ENCODE measurements at places on chromosomes 16 and 17.

- DNase-seq, result no peak
Observed at GRCh38 chr17:74094651-74095050, 108.8 kb upstream of the RPL38 start.

- no peak for DNase-seq
Observed at GRCh38 chr17:5895276-5895675, 174.9 kb upstream of the WSCD1 start.

- DNase-seq, result no peak
Observed at GRCh38 chr16:75288596-75289120, 37.2 kb upstream of the BCAR1 start.

DNA sequence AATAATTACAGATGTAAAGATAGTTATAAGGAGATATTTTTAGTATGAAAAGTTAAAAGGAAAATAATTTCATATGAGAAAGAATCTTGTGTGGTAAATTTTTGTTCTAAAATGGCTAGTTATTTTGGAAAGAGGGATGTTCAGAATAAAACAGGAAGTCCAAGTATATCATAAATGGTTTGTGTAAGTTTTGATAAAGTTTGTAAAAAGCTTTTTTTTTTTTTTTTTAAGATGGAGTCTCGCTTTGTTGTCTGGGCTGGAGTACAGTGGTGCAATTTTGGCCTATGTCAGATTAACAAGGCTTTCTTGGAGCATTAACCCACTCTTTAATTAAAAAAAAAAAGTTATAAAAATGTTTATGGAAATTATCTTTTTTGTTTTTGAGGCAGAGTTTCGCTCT is 8.2 kb upstream of the CDK10 start:
- no peak for DNase-seq

- DNase-seq, result no peak
Observed at GRCh38 chr17:57803021-57803420, 46.8 kb downstream of the MRPS23 start.

DNA sequence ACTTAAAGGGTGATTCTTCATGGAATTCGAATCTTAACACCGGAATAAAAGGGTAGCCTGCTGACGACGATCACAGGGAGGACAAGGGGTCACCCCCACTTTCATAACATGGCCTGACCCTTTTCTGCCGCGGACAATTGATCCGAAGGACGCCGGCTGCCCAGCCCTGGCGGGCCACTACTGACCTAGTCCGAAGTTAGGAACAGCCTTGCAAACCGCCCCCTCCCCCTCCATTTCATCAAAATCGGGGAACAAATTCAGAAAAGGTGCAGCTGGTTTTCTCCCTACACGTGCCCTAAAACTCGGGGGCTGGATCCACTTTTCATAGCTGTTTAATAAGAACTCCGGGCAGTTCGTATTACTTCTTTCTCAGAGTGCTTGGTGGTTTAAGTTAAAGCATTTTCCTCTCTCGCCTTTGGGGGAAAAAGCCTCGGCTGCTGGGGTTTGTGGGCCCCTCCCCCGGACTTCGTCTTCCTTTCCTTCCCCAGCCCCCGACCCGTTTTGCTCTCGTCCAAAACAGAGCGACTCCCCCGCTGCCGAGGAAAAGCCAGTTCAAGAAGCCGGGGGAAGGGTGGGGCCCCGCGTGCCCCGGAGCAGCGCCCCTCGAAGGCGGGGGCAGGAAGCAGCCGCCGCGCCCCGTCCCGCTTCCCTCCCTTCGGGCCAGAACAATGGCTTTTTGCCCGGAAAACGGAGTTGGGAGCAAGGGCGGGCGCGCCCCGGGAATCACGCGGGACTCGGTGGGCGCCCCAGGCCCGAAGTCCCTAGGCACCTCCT is 641 bp upstream of the CBX2 start:
- peak; percentile 78 for DNase-seq

GRCh38 chr16:71365021-71365420 is 6.5 kb downstream of the CALB2 start:
- no peak for DNase-seq

DNA sequence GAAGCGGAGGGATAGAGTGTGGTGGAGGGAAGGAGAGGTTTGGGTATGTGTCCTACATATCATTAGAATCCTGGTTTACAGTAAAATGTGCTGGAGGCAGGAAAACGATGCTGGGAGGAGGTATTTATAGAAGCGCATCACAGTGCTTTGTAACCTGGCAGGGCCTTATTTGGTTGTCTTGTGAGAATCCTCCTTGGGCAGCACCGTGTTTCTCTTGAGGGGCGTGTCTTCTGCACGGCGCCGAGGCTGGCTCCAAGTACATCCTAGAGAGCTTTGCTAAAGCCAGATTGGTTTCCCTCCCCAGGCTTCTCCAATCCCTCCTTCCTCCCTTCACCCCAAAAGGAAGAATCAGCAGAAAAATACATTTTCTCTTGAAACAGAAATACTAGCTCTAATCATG is 24.4 kb downstream of the CACNG5 start:
- no peak for DNase-seq

GRCh38 chr16:14164916-14165662 is 94.0 kb downstream of the MRTFB start:
- no peak for DNase-seq

DNA sequence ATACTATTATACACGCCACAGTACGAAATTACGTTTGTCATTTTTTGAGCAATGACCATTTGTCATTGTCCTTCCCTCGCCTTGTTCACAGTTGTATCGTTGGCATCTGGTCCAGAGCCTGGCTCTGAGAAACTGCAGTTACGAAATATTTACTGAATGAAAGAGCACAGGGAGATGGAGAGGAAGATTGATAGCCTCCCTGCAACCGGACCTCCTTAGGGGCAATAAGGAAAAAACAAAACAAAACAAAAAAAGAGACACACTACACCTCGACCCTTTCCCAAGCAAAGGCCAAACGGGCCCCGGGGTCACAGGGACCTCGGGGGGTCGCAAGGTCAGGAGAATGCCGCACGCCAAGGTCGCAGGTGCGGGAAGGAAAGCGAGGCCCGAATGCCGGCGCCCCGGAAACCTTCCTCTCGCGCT is 857 bp downstream of the GOT2 start:
- DNase-seq, result no peak

GRCh38 chr17:62966426-62967204 is 580 bp downstream of the TANC2 start:
- DNase-seq, result peak; percentile 29

GRCh38 chr17:72419866-72420774 is 299.3 kb downstream of the SOX9 start:
- no peak for DNase-seq

GRCh38 chr16:85959686-85960085 is 60.7 kb downstream of the IRF8 start:
- DNase-seq, result no peak

- DNase-seq, result no peak
Observed at GRCh38 chr17:64765191-64765889, 103.2 kb upstream of the SMURF2 start.

Data from right lung (tissue), 10 donors.